Breast epithelium (tissue), 4 donors: ENCODE measurements at places on chromosomes 3 and 15. TPM values are rescaled to one million over a fixed set of nuclear protein-coding genes. Genes with fewer than 3 reads are reported as not detected.

The IMPG2 gene
- total RNA-seq = 0.32 TPM

The PLA2G4E gene
- total RNA-seq = not detected

The TMC3 gene
- not detected for total RNA-seq

DNA sequence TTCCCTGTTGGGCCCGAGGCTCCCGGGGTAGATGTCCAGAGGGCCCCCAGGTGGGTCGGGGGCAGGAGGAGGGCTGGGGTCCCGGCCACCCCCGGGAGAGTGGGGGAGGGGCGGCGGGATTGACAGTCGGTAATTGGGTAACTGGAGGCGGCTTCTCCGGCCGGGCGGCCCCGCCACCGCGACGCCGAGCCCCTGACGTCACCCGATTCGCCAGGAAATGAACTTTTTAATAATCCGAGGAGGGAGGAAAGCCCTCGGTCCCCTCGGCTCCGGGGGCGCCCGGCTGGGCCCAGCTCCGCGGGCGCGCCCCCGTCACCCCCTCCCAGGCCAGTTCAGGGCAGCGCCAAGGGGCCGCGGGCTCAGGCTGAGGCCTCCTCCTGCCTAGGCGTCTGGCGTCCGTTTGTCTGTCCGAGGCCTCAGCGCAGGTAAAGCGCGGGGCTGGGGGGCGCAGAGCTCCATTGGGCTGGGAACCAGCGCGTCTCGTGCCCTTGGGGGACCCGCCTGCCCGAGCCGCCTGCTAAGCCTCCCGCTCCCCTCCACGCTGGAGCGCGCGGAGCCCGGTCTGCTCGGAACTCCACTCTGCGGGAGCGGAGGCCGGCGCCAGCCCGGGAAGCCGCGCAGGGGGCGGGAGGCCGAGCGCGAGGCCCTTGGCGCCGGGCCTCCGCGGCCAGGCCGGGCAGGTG, 3.9 kb downstream of the GATA2 start:
- H3K36me3 ChIP-seq = no peaks in the 10 kb centered on the region
- peak overlapping the region; percentile 55 for H3K4me3 ChIP-seq
- no peak for DNase-seq
- H3K27me3 ChIP-seq = peaks cover 100% of the 10 kb centered on the region
- H3K4me1 ChIP-seq = peaks cover 24% of the 10 kb centered on the region

GRCh38 chr15:45690581-45691260, 55.9 kb downstream of the SQOR start:
- no peaks in the 10 kb centered on the region for H3K4me1 ChIP-seq
- H3K4me3 ChIP-seq = no peak overlapping the region
- no peaks in the 10 kb centered on the region for H3K27me3 ChIP-seq
- no peaks in the 10 kb centered on the region for H3K36me3 ChIP-seq
- no peak overlapping the region for H3K27ac ChIP-seq
- no peak for DNase-seq

GRCh38 chr3:109184726-109185125, 48.2 kb downstream of the C3orf85 start:
- H3K36me3 ChIP-seq = no peaks in the 10 kb centered on the region
- no peak overlapping the region for H3K4me3 ChIP-seq
- no peaks in the 10 kb centered on the region for H3K4me1 ChIP-seq
- no peak for DNase-seq
- H3K27ac ChIP-seq = no peak overlapping the region
- H3K27me3 ChIP-seq = no peaks in the 10 kb centered on the region

DNA sequence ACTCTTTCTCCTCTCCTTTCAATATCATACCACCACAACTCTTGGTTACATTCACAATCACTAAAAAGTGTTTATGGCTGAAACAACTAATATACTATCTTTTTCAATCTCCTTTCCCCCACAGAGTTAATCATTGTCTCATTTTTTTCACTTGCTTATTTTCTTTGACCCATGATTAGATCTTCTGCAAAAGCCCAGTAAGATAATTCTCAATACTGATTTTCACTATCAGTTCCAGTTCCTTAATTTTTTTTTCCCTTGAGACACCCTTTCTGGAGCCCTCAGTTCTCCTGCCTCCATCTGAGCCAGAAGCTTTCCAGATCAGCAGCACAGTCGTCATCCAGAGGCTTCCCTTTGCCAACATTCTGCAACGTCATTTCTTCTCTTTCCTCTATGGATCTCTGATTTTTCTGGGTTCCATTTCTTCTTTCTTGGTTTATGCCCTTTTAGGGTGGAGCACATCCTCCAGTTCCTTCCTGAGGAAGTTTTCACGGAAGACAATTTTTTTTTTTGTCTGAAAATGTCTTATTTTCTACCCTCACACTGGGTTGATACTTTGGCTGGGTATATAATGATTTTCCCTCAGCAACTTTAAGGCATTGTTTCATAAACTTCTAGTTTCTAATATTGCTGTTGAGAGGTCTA, 88.7 kb upstream of the C15orf39 start:
- no peak overlapping the region for H3K27ac ChIP-seq
- no peak for DNase-seq
- no peaks in the 10 kb centered on the region for H3K36me3 ChIP-seq
- H3K4me3 ChIP-seq = no peak overlapping the region
- H3K27me3 ChIP-seq = no peaks in the 10 kb centered on the region
- no peaks in the 10 kb centered on the region for H3K4me1 ChIP-seq

DNA sequence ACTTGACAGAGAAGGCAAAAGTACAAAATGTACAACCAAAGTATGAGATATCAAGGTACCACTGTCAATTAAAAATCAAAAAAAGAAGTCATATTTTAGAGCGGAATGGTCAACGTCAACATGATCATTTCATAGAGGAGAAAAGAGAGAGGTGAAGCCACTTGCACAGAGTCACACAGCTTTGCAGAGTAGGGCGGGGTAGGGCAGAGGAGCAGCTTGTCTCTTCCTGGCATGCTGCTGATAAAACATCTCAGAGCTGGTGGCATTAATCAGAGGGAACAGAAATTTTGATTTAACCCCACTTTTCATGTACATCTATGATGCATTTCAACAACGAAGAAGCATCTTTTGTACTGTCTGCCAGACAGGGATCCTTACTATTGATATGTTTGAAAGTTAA, 5.2 kb upstream of the IGF1R start:
- no peaks in the 10 kb centered on the region for H3K27me3 ChIP-seq
- H3K36me3 ChIP-seq = no peaks in the 10 kb centered on the region
- no peaks in the 10 kb centered on the region for H3K4me1 ChIP-seq
- no peak overlapping the region for H3K27ac ChIP-seq
- no peak overlapping the region for H3K4me3 ChIP-seq

DNA sequence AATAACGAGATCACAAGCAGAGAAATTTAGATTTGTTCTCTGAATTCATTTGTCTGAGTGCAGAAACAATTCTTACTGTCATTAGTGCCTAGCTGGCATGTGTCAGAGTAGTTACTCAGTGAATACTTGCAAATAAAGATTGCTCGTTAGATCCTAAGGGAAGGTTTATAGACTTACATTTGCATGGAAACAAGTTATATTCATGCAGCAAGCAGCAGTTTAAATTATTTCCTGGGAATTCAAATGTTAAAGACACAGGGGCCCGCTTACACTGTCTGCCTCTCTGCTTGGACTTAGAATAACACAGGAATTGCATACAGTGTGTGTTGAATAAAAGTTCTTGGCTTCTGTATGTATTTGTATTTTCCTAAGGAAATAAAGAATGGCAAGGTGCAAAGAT, 680.6 kb upstream of the NECTIN3 start:
- no peak overlapping the region for H3K4me3 ChIP-seq
- no peak overlapping the region for H3K27ac ChIP-seq
- no peak for DNase-seq
- H3K27me3 ChIP-seq = no peaks in the 10 kb centered on the region

DNA sequence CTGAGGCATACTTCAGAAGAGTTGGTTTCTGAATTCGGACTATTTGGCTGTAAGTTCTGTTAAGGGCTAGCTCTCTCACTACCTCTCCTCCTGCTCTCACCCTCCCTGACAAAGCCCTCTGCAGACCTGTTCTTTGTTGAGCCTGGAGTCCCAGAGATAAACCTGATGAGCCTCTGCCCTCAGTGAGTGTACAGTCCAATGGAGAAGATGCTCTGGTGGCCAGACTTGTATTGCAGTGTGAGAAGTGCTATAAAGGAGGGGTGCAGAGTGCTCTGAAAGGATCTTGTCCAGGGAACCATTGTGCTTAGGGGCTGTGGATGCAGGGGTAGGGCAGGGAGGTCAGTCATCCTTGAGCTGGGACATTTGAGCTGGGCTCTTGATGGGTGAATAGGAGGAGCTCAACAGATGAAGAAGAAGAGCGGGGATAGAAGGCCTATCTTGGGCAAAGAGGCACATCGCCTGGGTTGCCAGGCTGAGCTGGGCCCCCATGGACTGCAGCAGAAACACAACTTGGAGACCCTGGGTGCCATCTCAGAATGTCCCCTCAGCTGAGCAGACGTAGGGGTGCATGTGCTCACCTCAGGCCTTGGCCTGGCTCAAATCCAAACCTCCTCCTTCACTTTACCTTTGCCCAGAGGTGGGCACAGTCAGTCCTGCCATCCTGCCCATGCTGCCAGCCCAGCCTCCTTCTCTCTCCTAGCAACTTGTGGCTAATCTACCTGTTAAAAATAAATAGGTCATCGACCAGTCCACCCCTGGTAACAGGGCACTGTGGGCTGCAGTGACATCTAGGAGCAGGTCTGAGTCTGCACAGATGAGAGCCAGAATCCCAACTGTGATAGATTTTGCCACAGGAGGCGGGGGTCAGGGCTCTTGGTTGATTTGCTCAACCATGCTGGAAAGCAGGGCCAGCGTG, 3.3 kb downstream of the CAND2 start:
- H3K4me1 ChIP-seq = no peaks in the 10 kb centered on the region
- H3K27me3 ChIP-seq = no peaks in the 10 kb centered on the region
- H3K36me3 ChIP-seq = no peaks in the 10 kb centered on the region

DNA sequence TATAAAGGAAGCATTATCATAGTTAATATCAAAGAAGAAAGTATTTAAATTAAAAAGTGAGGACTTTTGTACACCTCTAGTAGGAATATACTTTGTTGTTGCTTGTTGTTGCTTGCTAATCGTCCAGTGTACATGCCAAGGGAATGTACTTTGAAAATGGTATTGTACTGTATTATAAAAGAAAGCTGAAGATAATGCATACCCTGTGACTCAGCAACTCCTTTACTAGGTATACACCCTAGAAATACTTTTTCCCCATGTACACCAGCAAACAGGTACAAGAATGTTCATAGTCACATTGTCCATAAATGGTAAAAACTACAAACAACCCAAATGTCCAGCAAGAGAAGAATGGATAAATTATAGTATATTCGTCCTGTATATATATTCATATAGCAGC, 12.0 kb downstream of the TTBK2 start:
- no peaks in the 10 kb centered on the region for H3K4me1 ChIP-seq
- no peaks in the 10 kb centered on the region for H3K27me3 ChIP-seq
- H3K4me3 ChIP-seq = no peak overlapping the region
- no peaks in the 10 kb centered on the region for H3K36me3 ChIP-seq
- no peak for DNase-seq

DNA sequence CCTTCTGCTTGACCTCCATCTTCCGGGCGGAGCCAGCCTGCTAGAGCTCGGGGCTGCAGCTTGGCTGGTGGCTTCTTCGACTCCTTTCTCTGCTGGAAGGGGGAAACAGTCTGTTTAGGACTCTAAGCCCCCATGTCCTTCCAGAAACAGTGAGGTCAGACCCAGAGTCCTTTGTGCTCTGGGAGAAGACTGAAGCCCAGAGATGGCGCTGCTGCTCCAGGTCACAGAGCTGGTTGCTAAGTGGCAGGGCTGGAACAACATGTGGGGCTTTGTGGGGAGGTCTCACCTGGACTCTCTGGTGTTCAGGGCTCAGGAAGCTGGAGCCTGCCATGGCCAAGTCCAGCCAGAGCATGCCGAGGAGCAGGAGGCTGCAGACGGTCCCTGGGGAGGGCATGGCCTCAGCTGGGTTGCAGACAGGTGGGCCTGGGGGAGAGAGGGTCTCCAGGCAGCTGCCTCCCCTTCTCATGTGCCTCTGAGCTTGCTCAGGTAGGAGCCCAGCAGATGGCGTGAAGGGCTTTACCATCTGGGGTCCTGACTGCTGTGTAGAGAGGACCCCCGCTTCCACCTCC, 2.9 kb downstream of the GHRL start:
- no peaks in the 10 kb centered on the region for H3K27me3 ChIP-seq
- no peaks in the 10 kb centered on the region for H3K4me1 ChIP-seq
- H3K4me3 ChIP-seq = no peak overlapping the region
- no peak for DNase-seq

GRCh38 chr3:31832551-31832950, 148.5 kb downstream of the OSBPL10 start:
- no peak overlapping the region for H3K27ac ChIP-seq
- H3K36me3 ChIP-seq = no peaks in the 10 kb centered on the region
- no peaks in the 10 kb centered on the region for H3K27me3 ChIP-seq
- no peak for DNase-seq

DNA sequence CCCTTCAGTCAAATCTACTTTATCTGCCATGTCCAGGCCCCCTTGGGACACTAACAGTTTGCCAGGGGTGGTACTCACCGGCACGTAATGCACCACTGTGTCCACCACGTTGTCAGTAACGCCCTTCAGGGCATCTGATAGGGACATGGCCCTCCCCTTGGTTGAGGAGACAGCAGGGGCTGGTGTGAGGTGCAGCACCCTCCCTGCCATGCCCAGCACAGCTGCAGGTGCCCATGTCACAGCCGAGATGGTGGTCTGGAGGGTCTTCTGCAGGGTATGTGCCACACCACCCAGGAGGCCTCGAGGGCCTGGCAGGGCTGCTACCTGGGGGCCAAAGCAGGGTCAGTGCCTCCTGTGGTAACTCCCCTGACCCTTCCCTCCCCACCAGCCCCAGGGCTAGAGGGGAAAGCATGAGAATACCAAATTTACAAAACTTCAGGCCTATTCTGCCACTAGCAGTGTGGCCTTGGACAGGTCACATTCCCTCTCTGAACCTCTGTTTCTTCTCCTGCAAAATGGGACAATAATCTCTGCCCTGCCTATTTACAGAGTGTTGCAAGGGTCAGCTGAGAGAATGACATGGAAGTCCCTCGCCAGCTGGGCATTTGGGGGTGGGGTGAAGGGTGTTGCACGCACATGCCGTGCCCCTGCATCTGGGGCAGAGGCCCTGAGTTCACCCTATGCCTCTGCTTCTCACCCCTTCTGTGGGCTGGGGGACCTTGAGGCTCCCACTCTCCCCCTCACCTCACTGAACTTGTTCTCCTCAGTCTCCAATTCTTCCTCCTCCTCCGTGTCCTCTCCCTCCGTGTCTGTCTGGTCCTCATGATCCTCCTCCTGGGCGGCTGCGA, 11.8 kb upstream of the KIF7 start:
- H3K4me1 ChIP-seq = peaks cover 11% of the 10 kb centered on the region
- H3K4me3 ChIP-seq = no peak overlapping the region
- H3K27me3 ChIP-seq = no peaks in the 10 kb centered on the region
- DNase-seq = no peak
